A172 (cell line): ENCODE measurements at places on chromosomes 1 and 21. TPM values are rescaled to one million over a fixed set of nuclear protein-coding genes. Genes with fewer than 3 reads are reported as not detected.

GRCh38 chr1:95216292-95216990, 17.6 kb upstream of the RWDD3 start:
- no peak for DNase-seq

The OR2AK2 gene
- not detected in 2 replicates for total RNA-seq

DNA sequence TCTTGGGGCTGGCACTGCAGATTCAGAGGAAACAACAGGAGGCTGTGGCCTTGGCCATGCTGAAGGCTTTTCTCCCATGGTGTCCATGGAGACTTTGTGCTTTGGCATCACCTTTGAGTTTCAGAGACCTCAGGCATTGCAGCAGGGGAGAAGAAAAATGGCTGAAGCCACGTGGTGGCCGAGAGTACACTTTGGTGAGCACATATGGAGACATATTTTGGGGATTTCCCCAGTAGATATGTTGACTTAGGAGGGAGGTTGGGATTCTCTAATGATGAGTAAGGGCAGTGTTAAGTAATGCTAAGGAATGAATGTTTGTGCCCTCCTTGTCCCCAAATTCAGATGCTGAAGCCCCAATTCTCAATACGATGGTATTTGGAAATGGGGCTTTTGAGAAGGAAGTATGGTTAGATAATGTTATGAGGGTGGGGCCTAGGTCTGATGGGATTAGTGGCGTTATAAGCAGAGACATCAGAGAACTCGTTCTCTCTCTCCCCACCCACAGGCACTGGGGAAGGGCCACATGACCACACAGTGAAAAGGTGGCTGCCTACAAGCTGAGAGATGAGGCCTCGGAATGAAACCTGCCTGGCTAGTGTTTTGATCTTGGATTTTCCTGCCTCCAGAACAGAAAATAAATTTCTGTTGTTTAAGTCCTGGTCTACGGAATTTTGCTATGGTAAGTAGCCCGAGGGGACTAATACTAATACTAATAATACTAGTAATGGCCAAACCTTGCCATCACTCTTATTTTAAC, 98.6 kb downstream of the TBX19 start:
- DNase-seq, result peak; percentile 52

GRCh38 chr21:34935452-34935851, 113.7 kb downstream of the RUNX1 start:
- no peak for DNase-seq

DNA sequence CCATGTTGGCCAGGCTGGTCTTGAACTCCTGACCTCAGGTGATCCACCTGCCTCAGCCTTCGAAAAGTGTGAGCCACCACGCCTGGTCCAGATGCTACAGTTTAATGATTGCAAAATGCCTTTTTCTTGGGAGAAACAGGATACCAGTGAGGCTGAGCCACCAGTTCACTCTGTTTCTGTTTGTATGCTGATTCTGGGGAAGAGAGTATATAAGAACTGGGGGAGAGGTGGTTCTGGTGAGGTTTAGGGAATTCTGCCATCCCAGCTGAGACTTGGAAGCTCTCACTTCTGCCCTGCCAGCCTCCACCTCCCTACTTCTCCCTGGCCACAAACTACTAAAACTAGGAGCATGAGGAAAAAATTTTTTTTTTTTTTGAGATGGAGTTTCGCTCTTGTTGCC, 8.1 kb upstream of the PMF1 start:
- DNase-seq, result no peak

GRCh38 chr1:47183308-47184089, 6.3 kb downstream of the PDZK1IP1 start:
- no peak for DNase-seq

The TNFAIP8L2 gene
- total RNA-seq, result not detected in 2 replicates
